ENCODE measurements at places on chromosomes 5 and 9.

DNA sequence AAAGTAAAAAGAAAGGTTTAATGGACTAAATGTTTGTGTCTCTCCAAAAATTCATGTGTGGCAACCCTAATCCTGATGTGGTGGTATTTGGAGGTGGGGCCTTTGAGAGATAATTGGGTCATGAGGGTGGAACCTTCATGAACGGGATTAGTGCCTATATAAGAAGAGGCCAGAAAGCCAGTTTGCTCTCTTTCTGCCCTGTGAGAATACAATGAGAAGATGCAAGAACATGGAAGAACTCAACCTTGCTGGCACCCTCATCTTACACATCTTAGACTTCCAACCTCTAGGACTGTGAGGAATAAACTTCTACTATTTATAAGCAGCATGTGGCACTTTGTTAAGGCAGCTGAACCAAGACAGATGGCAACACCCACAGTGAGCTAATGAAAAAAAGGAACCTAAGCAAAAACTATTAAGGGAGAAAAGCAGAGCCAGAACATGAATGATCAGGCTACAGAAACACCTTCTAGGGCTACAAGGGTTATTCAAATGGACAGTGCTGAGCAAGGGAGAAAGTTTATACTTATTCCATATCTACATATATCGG is 159.5 kb downstream of the PLK2 start:
- no peak for DNase-seq

DNA sequence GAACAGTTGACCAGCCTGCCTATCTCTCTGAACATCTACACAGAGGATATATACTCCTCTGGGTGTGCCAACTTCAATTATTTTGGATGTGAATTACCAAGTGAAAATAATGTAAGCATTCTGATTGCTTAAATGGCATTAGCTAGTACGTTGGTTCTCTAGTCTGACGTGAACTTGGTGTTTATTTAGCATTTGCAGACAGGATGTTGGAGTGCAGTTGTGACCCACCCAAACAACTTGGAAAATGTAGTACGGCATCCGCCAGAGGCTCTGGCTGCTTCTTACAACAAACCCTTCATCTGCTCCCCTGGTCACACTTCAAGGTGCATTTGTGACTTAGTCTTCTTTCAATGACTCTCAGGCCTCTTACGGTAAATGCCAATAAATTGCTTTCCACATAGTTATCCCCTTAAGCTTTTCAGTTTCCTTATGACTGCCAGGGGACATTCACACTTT is 616.6 kb downstream of the PDE4D start:
- DNase-seq: no peak

- DNase-seq: no peak
These were observed 3.3 kb downstream of the TMEM174 start for GRCh38 chr5:73176250-73176649.

GRCh38 chr5:4023091-4023752 is 427.6 kb downstream of the IRX1 start:
- no peak for DNase-seq

DNA sequence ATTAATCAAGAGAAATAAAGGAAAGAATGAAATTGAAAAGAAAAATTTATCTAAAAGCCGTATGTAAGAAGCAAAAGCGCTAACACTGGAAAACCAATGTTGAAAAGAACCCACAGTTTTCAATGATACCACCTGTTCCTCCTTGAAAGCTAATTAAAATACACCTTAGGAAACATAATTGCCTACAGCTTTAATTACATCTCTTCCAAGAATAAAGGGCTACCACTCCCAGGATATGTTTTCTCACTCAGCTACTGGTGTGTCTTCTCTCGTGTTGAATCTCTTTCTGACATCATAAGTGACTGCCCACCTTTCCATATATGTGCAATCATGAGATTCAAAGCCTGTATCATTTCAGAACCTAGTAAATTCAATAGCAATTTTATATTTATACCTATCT is 880.6 kb upstream of the DMAC1 start:
- DNase-seq: no peak

- no peak for DNase-seq
These were observed 53.5 kb downstream of the RGS3 start for GRCh38 chr9:113516840-113517577.

- DNase-seq: no peak
These were observed 38.3 kb upstream of the SMAD5 start for GRCh38 chr5:136094189-136094912.

GRCh38 chr9:134724202-134724911 is 82.8 kb downstream of the COL5A1 start:
- peak; percentile 66 for DNase-seq

DNA sequence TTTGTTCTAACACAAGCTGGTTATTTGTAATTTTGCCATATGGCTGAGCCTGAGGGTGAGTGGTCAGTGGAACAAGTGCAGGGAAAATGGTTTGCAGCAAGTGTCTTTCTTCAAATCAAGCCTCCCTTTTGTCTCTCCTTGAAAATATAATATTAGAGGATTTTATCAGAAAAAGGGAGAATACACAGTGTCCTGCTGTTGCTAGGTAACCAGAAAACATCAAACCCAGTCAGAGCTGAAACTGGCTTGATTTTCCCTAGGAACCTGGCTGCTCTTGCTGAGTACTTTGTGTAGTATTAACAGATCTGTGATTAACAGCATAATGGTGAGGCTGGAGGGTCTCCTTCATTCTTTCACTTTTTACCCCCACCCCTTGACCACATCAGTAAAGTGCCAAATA is 314.0 kb downstream of the ARHGEF28 start:
- peak; percentile 59 for DNase-seq

DNA sequence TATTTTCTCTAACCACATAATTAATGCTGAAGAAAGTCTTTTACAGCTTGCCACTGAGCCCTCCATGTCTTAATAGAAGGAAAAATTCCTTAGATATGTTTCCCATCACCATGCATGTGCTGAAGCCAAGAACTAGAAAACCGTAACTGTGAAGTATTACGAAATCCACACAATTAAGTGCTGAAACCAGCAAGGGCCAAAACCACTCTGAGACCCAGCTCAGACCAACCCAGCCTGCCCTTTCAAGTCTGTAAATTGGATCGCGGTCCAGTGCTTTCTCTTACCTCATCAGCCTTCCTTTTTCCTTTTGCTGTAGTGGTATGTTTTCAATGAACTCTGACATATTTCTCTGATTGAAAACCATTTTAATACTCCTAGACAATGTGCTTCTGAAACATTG is 26.3 kb downstream of the SEMA5A start:
- peak; percentile 72 for DNase-seq

- no peak for DNase-seq
These were observed 76.1 kb upstream of the OTULINL start for GRCh38 chr5:14505310-14506139.

- peak; percentile 44 for DNase-seq
These were observed 126.4 kb downstream of the DOCK2 start for GRCh38 chr5:169763376-169764017.

DNA sequence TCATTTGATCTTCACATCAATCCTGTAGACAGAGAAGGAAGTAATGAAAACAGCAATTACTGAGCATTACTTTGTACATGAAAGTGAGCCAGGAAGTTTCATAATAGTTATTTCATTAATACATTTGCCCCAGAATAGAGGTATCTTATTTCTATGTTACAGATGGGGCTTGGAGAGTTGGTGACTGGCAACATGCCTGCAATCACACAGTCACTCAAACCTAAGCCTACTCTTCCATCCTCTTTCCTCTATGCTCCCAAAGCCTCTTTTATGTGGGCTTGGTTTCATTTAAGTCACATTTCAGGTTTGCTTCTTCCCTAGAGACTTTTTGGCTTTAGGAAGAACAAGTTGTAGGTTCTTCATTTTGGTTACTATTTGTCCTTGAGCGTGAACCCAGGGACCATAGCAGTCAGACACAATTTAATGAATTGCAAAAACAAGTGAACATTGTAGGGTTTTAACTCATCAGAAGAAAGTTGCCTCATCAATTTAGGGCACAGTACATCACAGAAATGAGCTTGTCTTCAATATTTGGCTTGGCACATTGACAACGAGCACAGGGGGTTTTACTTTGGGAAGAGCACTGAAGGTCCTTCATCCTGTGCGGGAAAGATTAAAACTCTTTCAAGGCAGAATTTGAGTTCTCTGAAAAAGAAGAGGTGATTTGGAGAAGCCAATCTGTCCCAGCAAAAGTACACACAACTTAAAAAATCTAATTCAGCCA is 381.1 kb downstream of the TMEM38B start:
- DNase-seq: no peak

Measured in GM23248 (cell line).